Karpas-422 (cell line): ENCODE measurements at places on chromosomes 11 and 22.

DNA sequence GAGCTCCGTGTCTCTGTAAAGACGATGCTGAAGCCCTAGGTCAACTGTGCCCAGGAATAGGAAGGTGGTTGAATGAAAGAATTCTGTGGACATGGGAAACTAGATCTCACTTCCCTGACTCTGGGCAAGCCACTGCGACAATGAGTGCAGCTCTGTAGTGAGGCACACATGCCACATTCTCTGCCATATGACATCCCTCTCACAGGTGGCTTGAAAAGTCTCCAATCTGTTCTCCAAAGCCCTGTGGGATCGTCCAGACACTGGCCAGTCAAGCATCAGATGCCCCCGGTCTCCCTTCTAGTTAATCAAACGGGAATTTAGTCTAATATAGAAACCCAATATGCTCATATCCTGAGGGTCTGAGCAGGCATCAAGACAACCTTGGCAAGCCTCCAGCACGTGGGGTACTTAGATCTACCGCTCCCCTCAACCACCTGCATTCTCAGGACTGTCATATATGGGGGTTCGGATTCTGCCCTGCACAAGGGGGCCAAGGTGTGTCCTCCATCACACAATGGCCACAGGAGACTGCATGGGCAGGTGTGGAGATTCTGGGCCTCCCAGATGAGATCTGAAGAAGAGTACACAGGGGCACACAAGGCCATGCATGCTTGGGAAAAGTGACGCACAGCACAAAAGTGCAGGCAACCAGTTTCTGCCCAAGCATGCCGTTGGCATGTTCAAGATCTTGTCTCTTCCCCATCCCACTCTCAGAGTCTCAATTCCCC is 11.9 kb downstream of the DKK3 start:
- no peaks in the 10 kb centered on the region for H3K27me3 ChIP-seq
- no peak for DNase-seq
- no peaks in the 10 kb centered on the region for H3K4me1 ChIP-seq
- no peaks in the 10 kb centered on the region for H3K36me3 ChIP-seq
- no peak overlapping the region for H3K4me3 ChIP-seq
- H3K27ac ChIP-seq, result no peak overlapping the region

- H3K27me3 ChIP-seq, result no peaks in the 10 kb centered on the region
- no peak overlapping the region for H3K27ac ChIP-seq
- no peak for DNase-seq
Measured at GRCh38 chr22:36763576-36763975, 12.3 kb downstream of the IFT27 start.

DNA sequence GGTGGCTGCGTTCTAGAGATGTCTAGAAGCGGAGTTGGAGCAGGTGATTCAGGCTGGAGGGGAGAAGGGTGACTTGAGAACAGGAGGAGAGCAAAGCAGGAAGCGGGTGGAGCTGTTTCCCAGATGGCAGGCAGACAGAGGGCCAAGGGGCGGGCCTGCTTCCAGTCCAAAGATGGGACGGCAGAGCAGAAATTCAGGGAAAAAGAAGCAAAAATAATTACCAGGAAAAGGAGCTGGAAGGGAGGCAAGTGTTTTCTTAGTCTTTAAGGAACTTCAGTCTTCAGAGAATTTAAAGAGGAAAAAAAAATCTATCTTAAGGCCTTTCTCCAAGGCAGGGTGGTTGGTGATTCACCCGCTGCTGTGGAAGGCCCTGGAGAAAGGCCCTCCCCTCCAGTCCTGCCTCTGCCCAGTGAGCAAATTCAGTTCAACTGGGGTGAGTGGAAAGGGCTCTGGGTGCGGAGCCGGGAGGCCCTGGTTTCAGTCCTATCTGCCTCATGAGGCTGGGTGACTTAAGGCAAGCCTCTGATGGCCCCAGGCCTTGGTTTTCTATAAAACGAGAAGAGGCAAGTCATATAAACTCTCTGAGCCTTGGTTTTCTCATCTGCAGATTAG is 4.5 kb upstream of the CREB3L1 start:
- no peak overlapping the region for H3K4me3 ChIP-seq
- no peaks in the 10 kb centered on the region for H3K27me3 ChIP-seq
- no peaks in the 10 kb centered on the region for H3K36me3 ChIP-seq

DNA sequence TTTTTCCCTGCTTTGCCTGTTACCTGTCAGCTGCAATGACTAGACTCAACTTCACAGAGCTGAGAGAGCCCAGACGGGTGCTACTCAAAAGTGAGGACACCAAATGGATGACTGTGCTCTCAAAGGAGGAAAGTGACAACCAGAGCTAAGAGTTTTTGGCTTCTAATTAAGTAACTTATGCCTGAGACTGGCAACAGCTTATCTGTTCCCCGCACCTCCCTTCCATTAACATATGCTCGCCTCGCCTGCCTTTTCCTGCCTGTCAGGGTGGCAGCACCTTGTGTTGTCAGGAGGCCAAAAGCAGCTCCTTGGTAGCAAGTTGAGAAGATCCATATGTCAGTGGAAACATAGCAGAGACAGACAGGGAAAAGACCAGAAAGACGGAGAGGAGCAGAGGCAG is 573.9 kb upstream of the KIRREL3 start:
- no peak overlapping the region for H3K27ac ChIP-seq
- H3K27me3 ChIP-seq, result no peaks in the 10 kb centered on the region
- H3K4me3 ChIP-seq, result no peak overlapping the region
- no peaks in the 10 kb centered on the region for H3K36me3 ChIP-seq

- DNase-seq, result no peak
- peaks cover 27% of the 10 kb centered on the region for H3K4me1 ChIP-seq
- H3K27me3 ChIP-seq, result no peaks in the 10 kb centered on the region
- H3K4me3 ChIP-seq, result no peak overlapping the region; the same call in 1 of the 2 replicates
- H3K27ac ChIP-seq, result no peak overlapping the region; the same call in 1 of the 2 replicates
Measured at GRCh38 chr11:9765320-9766101, 101.6 kb downstream of the SWAP70 start.

GRCh38 chr11:12803086-12803826 is 129.0 kb downstream of the TEAD1 start:
- DNase-seq, result no peak
- H3K4me3 ChIP-seq, result no peak overlapping the region
- no peaks in the 10 kb centered on the region for H3K27me3 ChIP-seq
- H3K36me3 ChIP-seq, result no peaks in the 10 kb centered on the region
- H3K27ac ChIP-seq, result no peak overlapping the region

GRCh38 chr22:40519284-40519947 is 117.1 kb downstream of the MRTFA start:
- no peak for DNase-seq
- H3K27ac ChIP-seq, result no peak overlapping the region
- H3K27me3 ChIP-seq, result no peaks in the 10 kb centered on the region

DNA sequence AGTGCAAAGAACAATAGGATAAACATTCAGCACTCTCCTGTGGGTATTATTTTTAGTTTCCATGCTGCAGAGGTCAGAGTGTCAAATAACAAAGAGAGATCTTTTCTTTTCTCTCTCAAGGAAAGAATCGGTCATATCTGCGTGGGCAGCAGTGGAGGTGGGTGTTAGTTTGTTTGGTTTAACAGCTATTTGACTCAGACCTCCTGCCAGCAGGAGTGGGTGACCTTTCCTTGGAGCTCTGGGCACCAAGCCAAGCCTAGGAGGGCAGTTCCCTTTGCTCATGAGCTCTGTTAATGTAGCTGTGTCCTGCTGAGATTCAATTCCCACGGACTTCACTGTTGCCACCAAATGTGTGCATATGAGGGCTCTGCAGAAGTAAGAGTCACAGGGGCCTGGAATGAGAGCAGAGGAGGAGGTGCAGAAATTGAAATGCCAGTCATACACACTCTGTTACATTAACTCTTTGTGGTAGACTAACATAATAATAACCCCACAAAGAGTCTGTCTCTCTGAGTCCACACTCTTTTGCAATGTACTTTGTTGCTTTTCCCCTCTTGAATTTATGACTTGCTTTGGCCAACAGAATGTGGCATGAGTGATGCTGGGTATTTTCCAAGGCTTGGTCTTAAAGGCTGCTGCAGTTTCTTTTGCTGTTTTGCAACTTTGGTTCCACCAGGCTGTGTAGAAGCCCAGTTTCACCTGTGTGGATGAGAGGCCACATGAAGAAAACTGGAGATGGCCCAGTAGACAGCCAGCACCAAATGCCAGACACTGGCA is 76.0 kb upstream of the GRK3 start:
- H3K27me3 ChIP-seq, result no peaks in the 10 kb centered on the region
- no peak overlapping the region for H3K27ac ChIP-seq
- no peaks in the 10 kb centered on the region for H3K36me3 ChIP-seq
